ENCODE measurements at places on chromosomes 7 and 10. TPM values are rescaled to one million over a fixed set of nuclear protein-coding genes. Genes with fewer than 3 reads are reported as not detected.

The SLC39A12 gene
- total RNA-seq: 0.54 TPM

DNA sequence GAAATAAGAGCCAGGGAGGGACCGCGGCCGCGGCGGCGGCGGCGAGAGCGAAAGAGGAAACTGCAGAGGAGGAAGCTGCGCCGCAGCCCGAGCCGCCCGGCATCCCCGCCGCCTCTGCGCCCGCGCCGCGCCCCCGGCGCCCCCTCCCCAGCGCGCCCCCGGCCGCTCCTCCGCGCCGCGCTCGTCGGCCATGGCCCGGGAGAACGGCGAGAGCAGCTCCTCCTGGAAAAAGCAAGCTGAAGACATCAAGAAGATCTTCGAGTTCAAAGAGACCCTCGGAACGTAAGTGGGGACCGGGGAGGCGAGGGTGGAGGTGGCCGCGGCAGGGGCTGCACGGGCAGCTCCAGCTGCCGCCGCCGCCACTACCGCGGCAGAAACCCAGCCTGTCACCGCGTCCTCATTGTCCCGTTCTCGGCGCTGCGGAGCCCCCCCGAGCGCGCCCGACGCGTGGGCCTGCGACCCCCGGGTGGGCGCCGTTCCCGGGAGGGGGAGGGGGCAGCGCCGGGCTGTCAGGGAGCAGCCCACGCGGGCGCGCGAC lies 351 bp downstream of the CAMK1D start:
- DNase-seq: no peak

The RBP4 gene
- 2.5 TPM for total RNA-seq

GRCh38 chr7:131773413-131773812 lies 217.0 kb upstream of the PODXL start:
- no peak for DNase-seq

The CYP2C8 gene
- total RNA-seq: 5.3 TPM

The CYP3A7 gene
- 0.45 TPM for total RNA-seq

GRCh38 chr10:17878896-17879295 lies 69.7 kb downstream of the MRC1 start:
- DNase-seq: no peak

Measured in cerebellum (tissue), 4 donors.